Stimulated activated CD4-positive, alpha-beta T cell treated with anti-CD3 and anti-CD28 coated beads, Interleukin-4, amount 100 ng/mL, for 4 hours (primary cell): ENCODE measurements at places on chromosomes 5 and 9.

DNA sequence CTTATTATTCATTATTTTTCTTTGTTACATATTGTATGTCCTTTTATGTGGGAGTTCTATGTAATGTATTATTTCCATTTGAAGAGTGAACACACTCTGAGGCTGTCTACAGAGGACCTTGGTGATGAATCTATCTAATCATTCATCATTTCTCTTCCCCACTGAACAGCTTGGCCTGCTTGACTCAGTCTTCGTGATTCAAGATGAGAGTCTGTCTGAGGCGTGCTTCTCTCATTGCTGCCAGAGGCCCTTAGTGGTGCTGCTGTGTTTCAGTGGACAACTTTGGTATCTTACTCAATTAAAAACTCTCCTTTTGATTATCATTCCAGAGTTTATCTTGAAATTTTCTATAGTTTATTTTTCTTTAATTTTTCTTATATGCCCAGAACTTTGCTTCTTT lies 318.1 kb upstream of the DAB2 start:
- no peak for DNase-seq

GRCh38 chr5:132221781-132222648 lies 5.6 kb downstream of the P4HA2 start:
- DNase-seq: no peak

- no peak for DNase-seq
Measured at GRCh38 chr5:65171645-65172044, 310.1 kb downstream of the ADAMTS6 start.

GRCh38 chr5:18370531-18370930 lies 736.3 kb downstream of the TAF11L14 start:
- DNase-seq: no peak

DNA sequence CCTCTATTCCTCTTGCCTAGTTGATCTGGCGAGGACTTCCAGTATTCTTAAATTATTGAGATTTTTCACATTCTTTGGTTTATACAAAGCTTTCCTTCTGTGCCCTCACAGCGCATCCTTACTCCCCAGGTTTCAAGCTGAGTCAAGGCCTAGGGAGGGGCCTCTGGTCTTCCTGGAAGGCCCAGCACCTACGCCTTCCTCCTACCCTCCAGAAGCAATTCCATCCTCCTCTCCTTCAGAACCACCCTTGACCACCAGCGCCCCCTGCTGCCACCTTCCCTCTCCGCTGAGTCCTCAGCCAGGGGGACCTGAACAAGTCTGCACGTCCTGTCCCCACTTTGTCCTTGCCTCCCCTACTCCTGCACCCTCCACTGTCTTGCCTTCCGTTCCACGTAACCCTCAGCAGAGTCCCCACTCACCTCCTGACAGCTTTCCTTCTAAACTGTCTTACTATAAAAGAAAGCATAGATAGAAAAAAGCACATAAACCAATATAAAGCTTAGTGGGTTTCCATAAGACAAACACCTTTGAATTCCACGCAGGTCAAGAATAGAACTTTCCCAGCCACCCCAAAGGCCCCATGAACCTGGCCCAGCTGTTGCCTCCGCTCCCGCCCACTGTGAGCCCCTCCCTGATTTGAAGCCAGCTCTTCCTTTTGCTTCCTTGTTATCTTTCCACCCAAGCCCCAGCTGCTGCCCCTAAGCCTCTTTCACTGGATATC lies 63.0 kb upstream of the CTSL start:
- peak; percentile 21 for DNase-seq

GRCh38 chr5:33312571-33313549 lies 127.9 kb upstream of the TARS1 start:
- DNase-seq: no peak

DNA sequence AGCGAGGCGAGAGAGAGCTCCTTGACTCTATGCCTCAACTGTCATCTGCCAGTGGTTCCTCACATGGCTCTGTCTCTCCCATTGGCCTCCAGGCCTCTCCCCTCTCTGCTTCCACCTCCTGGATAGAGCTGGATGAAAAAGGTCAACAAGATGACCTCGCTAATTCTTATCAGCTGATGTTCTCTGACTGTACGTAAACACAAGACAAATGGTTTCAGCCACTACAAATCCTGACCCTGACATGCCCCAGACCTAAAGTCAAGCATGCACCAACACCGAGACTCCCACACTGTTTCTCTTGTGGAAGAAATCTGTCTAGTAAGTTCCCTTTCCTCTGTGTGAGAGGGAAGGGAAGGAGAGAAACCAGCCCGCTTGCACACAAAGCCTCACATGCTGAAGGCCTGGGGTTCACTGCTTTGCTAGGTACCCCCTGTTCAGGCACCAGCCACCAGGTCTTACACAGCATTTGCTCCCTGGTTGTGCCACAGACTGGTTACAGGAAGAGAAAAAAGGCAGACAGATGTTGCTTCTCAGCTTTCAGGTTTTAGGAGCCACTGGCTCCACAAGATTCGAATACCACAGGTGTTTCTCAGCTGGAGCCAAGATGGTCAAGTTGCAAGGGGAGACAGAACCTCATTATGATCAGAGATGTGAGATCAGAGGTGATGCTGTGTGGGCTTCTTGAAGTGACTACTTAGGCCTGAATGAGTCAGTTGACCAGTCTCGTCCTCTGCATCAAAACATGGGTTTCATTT lies 592.5 kb downstream of the CCDC171 start:
- DNase-seq: no peak

- DNase-seq: no peak
Measured at GRCh38 chr9:99092643-99093491, 12.0 kb upstream of the TGFBR1 start.

GRCh38 chr5:126994485-126994884 lies 35.9 kb downstream of the MARCHF3 start:
- DNase-seq: no peak

GRCh38 chr9:137985637-137986071 lies 108.1 kb downstream of the CACNA1B start:
- DNase-seq: no peak

DNA sequence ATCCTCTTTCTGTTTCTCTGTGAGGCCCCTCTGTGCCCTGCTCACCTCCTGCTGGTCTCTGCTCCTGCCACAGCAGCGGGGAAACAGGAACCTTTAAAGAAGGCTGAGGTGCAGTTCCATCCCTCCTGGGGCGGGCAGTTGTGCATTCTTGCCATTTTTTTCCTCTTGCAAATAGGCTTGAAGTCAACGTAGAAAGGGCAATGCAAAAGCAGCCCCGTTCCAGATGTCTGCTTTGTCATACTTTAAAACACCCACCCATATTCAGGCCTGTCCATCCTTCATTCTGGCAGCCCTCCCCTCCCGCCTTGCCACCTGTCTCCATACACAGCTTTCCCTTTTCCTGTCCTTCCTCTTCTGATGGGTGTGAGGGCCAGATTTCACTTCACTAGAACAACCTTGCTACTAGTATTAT lies 65.4 kb upstream of the KLF9 start:
- DNase-seq: no peak

DNA sequence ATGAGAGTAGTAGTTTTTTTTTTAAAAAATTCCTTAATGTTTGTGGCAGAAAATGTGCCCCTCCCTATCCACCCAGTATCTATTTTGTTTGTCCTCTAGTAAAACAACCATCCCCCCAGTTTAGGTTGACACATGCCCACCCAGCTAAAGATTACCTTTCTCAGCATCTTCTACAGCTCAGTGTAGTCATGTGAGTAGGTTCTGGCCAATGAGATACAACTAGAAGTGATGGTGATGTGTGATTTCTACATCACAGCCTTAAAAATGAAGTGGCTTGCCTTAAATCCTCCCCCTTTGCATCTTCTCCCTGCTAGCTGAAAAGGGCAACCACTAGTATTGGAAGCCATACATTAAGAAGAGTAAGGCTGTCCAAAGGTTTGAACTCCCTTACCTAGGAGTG lies 14.9 kb downstream of the CHD1 start:
- no peak for DNase-seq
